NCI-H460 (cell line): ENCODE measurements at places on chromosomes 5 and 9.

DNA sequence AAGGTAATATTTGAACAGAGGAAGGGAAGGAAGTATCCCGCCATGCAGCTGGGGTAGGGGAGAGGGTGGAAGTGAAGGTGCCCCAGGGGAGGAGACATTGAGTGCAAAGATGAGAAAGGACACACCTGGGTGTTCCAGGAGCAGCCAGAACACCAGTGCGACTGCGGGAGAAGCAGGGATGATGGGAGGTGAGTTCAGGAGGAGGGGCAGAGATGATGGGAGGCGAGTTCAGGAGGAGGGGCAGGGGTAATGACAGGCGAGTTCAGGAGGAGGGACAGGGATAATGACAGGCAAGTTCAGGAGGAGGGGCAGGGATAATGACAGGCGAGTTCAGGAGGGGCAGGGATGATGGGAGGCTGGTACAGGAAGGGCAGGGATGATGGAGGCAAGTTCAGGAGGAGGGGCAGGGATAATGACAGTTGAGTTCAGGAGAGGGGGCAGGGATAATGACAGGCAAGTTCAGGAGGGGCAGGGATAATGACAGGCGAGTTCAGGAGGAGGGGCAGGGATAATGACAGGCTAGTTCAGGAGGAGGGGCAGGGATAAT lies 17.2 kb upstream of the SPOCK1 start:
- no peak for DNase-seq

DNA sequence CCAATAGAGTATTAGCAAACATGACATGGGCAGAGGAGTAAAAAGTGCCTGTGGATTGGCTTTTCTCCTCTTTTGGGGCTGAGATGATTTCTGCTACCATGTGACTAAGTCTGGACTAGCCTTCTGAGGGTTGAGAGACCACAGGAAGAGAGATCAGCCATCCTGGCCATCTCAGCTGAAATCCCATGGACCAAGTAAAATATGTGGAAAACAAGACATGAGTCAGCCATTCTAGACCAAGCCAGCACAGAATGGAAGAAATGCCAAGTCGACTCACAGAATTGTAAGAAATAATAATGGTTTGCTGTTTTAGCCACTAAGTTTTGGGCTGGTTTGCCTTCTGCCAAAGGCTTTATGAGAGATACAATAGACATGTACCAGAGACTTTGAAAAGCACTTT lies 377.8 kb downstream of the CHSY3 start:
- no peak for DNase-seq

DNA sequence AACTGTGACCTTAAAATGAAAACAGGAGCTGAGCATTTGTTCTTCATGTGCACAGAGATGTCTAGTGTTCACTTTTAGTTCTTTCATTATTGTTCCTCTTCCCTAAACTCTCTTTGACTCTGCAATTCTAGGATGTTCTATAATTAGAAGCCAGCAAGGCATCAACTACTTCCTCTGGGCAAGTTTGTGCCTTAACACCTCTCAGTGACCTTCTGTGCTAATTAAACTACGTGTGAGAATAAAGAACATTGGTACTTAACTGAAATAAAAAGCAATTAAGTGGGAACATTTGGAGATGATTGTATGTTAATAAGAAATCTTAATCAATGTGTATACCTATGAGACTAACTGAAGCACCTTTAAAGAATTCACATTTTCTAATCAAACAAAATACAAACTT lies 242.8 kb downstream of the RASEF start:
- no peak for DNase-seq

DNA sequence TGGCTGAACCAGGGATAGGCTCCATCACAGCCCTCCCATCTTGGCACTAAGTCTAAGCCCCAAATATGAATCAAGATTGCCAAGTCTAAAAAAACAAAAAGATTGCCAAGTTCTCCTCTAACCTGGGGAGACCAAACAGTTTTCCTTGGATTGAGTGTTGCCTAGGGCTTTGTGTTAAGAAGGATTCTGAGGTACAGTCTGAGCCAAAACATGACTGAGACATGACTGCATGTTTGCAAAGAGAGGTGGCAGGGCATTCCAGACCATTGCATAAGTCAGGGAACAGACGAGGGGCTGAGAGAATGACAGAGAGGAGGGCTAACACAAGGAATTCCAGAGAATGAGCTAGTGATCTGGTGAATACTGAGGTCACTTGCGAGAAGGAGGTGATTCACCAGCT lies 11.4 kb downstream of the LAMC3 start:
- DNase-seq: no peak

DNA sequence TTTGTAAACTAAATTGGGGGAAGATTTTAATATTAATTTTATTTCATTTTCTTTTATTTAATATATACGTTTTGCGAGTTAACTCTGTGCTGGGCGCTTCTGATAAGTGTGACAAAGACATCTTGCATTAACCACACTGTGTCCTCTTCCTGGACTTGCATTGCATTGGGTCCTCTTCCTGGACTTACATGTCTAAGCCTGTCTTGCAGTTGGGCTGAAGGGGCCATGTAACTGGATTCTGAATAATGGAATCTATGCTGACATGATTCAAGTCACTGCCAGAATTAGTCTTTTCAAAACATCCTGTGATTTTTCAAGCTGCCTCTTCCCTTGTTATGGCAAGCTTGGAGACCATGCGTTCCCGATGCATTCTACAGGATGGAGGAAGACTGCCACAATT lies 122.6 kb downstream of the TRIM32 start:
- no peak for DNase-seq

GRCh38 chr5:17604951-17605350 lies 968 bp downstream of the TAF11L11 start:
- no peak for DNase-seq

GRCh38 chr5:72908664-72909063 lies 47.2 kb upstream of the FCHO2 start:
- no peak for DNase-seq

GRCh38 chr5:172414531-172415361 lies 39.6 kb downstream of the SH3PXD2B start:
- no peak for DNase-seq

GRCh38 chr9:18442629-18443491 lies 31.1 kb upstream of the ADAMTSL1 start:
- peak; percentile 58 for DNase-seq

GRCh38 chr9:78089111-78089510 lies 57.5 kb upstream of the GNAQ start:
- DNase-seq: no peak

GRCh38 chr5:171223927-171224326 lies 85.1 kb upstream of the TLX3 start:
- no peak for DNase-seq

- no peak for DNase-seq
Measured at GRCh38 chr5:40321514-40321913, 358.2 kb upstream of the PTGER4 start.

DNA sequence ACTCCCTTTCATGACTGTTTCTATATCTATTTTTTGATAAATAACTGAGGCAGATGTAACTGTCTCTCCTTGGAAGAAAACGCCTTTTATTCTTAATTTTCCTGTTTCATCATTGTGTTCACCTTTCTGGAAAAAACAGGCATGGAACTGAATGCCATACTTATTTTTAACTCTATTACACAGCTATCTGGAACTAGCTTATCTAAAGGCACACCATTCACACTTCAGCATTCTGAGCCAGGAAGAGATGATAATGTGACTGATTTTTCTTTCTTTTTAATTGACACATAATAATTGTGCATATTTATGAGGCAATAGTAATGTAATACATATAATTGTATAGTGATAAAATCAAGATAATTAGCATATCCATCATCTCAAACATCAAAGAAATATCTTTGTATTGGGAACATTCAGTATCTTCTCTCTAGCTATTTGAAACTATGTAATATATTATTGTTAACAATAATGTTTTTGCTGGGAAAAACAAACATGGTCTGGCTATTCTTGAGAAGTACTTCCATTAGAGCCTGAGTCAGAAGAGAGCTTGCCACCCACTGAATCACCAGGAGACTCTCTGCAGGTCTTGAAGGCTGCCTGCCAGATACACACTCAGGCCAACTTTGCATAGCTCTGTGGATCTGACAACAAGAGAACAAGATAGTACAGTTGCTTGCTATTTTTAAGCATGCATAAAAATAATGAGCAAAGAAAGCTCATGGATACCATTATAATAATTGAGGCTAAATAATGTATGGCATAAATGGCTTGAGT lies 501.0 kb upstream of the EDIL3 start:
- no peak for DNase-seq

- DNase-seq: no peak
Measured at GRCh38 chr9:108339251-108339650, 516.5 kb downstream of the ACTL7B start.

DNA sequence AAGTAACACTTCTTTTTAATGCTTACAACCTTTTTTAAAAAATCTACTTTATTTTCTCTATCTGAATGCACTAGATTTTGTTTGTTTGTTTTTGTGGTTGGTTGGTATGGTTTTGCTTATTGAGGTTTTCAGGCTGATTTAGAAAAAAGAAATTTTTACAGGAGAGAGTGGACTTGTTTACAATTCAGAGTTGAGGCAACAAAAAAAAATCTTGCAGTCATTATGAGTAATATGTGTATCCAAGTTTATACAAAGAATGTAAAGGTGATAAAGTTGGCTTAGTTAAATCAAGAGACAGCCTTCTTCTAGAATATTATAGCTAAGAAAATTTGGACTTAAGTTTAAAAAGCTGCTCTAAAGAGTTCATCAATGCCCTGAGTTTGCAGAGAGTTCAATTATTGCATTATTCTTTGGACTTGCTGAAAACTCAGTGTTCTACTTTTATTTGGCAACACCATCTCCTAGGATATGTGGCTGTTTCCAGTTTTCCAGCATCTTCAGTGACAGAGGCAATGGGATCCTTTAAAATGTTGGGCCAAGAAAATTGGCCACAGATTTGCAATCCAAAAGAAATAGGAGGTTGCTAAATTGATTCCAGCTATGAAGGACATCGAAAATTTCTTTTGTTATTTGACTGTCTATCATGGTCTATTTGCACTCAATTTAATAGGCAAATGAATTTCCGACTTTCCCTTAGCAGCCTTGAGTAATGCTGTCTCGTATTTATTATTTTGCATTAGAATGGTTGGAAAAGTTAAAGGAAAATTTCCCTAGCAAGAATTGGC lies 10.7 kb downstream of the STK32A start:
- DNase-seq: no peak

DNA sequence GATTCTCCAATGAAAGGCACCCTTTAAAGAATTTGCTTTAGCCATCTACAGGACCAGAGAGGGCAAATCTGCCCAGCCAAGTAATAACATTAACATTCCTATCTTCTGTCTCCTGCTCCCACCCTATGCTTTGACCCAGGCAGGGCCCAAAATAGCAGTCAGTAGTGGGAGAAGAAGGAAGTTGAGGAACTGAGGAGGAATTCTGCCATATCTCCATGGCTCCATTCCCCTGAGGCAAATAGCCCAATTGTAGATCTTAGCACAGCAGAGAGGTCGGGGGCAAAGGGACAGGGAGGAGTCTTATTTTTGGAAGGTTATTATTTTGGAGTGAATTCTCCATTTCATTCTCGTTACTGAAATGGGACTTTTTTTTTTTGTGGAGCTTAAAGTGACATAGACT lies 111.1 kb upstream of the IFNK start:
- no peak for DNase-seq

- DNase-seq: no peak
Measured at GRCh38 chr9:87512311-87512710, 14.6 kb downstream of the DAPK1 start.

DNA sequence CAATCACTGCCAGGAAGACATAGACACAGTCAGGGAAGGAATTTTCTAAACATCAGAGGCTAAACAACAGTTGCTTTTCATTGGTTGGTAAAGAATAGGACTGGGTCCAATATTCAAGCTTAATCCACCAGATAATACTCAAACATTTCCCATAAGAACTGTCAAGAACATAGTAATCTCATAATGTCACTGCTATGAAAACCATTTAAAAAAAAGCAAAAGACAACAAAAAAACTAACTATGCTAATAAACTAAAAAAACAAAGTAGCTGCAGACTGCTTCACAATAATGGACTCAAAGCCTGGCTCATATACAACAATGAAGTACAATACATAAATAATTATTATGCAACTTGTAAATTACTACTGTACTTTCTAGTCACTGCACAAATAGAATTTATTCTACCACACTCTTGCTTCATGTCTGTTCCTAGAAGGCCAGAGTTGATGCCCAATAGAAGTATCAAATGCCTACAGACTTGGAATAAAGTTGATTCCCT lies 148.7 kb downstream of the MLLT3 start:
- DNase-seq: no peak

- DNase-seq: no peak
Measured at GRCh38 chr9:78289474-78289873, 7.5 kb upstream of the PSAT1 start.

DNA sequence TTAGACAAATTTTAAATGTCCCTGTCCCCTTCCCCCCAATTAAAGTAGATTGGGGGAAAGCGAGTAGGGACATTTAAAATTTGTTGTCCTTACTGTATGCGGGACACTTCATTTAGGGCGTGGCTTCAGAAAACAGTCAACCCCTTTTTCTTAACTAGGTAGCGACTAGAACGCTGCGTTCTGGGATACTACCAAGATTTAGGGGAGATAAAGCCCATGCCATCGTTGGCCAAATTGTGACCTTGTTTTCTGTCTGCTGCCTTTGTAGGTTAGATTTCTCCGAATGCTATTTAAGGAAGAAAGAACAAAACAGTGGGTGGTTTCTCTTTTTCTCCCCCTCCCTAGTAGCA lies 1.2 kb downstream of the CKS2 start:
- no peak for DNase-seq

GRCh38 chr5:164235300-164235891 lies 730.0 kb downstream of the MAT2B start:
- DNase-seq: no peak

- no peak for DNase-seq
Measured at GRCh38 chr5:103293099-103293498, 34.5 kb downstream of the MACIR start.

- no peak for DNase-seq
Measured at GRCh38 chr5:163439092-163439425, 1.7 kb downstream of the CCNG1 start.

GRCh38 chr9:119224431-119224830 lies 144.8 kb downstream of the BRINP1 start:
- no peak for DNase-seq

DNA sequence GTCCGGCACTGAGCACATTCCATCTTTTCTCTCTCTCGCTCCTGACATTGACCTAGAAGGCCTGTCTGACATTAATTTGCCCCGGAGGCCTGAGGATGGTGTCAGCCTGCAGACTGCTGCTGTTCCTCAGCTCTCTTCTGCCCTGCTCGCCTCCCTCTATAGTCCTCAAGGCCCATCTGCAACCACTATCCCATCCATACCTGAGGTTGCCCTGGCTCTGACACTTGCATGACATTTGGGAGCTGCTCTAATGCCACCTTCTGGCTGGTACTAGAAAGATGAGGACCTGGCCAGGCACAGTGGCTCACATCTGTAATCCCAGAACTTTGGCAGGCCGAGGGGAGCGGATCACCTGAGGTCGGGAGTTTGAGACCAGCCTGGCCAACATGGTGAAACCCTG lies 38.6 kb upstream of the GGTA1 start:
- no peak for DNase-seq

GRCh38 chr9:129344641-129345495 lies 166.8 kb upstream of the IER5L start:
- no peak for DNase-seq

DNA sequence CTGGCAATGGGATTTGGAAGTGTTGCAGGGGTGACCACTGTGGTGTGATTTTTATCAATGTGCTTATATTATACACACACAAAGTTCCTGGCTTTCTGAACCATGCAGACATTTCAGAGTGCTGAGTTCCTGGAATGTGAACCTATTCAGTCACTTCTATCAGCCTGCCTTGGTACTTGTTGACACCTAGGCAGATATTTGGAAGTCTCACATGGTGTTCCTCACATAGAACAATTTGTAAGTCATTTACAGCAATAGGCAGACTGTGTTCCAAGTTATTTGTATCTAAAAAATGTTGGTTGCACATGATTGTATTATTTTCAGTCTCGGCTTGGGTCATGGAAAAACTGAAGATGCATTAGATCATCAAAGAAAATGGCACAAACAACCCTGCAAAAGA lies 182.2 kb downstream of the SREK1 start:
- DNase-seq: no peak
